NK-92 treated with Interleukin-12 subunit alpha and Interleukin-12 subunit beta, amount 100 ng/mL, for 24 hours (cell line): ENCODE measurements at places on chromosomes 7 and 10.

GRCh38 chr7:154738216-154738615 is 264.7 kb downstream of the PAXIP1 start:
- DNase-seq: no peak

- no peak for DNase-seq
Observed at GRCh38 chr7:148095066-148095465, 495.5 kb upstream of the C7orf33 start.

DNA sequence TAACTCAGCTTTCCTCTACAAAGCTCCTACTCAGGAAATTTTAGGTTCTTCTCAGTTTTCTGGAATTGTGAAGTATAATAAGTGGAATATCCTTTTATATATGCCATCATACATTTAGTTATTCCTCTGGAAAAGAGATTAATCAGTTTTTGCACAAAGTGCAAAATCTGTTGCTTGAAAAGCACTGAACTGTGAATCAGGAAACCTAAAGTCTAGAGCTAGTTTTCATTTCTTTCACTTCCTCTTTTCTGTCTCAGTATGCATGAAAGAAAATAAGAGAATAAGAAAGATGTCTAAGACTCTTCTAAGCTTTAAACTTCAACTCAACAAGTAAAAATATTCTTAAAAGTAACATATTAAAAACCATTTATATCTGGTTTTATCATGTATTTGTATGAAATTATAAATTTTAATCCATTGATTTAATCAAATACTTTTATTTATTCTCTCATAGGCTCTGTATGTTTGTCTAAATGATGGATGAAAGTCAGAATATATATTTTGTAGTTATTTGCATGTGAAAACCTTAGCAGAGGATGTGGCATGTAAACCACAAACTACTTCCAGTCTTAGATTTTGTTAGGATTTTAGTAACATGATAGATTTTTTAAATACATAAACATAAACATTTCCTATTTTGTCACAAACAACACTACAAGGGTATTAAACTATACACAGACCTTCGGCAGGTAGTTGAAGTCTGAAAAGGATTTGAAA is 1073.0 kb downstream of the XPNPEP1 start:
- DNase-seq: no peak

GRCh38 chr7:139117599-139118233 is 8.2 kb upstream of the ZC3HAV1 start:
- DNase-seq: no peak

GRCh38 chr7:51349820-51350545 is 33.4 kb upstream of the COBL start:
- no peak for DNase-seq

DNA sequence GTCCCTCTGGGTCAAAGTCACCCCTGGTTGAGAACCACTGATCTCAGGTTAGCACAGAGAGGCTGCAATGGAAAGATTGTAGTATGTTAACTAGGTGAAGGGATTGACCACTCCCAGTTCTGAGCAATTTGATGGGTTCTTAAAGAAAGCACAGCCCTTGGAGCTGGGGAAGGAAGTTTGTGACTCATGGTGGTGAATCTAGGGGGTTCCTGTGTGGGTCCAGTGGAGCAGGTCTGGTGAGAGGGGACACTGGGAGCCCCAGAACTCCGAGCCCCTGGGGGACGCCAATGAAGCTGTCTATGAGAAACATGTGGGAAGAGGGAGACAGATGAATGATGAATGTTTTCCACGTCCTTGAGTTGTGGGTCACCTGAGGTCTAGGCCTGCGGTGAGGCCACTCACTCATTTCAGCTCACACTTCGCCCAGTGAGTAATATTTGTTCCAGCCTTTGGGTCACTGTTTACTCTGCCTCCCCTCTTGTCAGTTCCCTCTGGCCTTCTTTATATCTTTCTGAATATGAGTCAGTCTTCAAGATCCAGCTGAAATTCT is 341.9 kb downstream of the LRMDA start:
- no peak for DNase-seq

DNA sequence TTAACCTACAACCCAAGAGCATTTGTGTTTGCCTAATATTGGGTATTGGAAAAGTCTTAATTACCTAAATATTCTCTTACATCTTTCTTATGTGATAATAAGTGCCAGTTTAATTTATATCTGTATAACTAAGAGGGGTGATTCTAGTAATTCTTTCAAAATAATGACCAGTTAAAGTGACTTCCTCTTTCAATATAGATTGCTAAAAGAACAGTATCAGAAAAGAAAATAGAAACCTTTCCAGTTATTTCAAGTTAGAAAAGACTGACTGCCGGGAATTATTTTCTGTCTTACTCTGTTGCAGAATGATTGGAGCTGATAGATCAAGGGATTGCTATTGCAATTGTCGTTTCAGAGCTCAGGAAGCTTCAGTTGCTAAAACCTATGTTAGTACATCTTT is 525.0 kb upstream of the SEMA3D start:
- DNase-seq: no peak

DNA sequence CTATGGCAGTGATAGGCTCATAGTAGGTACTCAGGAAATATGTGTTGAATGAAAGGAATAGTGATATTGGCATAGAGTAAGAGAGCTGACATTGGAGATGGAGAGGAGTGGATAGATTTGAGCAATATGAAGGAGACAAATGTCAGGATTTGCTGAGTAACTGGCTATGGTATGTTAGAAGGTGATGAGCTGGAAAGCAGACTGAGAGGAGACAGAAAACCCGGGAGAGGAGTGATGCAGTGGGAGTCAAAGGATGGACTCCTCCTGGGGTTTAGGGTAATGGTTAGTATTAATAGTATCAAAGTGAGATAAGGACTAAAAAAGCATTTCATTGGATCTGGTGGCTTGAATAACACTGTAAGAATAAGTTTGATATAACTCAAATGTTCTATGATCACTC is 64.8 kb downstream of the CD36 start:
- no peak for DNase-seq

- DNase-seq: no peak
Observed at GRCh38 chr10:78658645-78659597, 409.8 kb upstream of the ZMIZ1 start.

GRCh38 chr10:47253651-47254375 is 46.2 kb upstream of the GDF10 start:
- DNase-seq: no peak

DNA sequence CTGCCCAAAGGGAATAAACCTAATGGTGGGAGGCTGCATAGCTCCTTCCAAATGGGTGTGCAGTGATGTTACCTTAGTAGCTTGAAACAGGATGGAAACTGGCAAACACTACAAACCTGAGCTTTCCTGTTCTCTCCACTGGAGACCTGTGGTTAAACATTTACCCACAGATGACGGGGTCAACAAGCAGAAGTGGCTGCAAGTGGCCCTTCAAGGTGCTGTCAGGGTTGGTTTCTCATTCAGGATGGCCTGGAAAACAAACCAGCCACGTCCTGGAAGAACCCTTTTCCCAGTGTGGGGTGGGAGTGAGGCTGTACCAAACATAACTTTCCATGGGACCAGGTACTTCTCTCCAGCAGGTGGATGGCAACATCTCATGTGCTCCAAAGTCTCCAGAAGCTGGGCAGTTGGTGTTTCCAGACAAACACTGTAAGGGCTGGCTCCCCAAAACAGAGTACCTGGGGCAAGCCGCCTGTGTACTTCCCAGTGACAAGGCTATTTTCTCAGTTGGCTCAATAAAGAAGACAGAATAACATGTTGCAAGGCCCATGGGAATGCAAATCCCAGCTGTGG is 67.5 kb downstream of the DNAJB9 start:
- no peak for DNase-seq

DNA sequence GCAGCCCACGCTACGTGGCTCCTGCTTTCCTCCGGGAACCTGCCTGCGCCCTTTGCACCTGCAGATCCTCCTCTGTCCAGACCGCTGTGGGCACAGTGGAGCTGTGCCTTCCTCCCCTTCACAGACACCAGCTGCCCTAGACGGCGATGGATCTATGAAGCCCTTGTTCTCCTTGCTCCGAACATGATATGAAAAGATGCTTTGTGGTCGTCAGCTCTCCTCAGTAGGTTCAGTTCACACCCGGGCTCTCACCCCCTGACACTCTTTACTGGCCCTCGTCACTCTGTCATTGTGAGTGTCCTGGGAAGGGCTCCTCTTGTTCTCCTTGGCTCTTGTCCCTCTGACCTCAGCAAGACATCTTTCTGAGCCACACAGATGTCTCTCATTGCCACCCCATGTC is 4.2 kb downstream of the ZNF488 start:
- DNase-seq: no peak

- no peak for DNase-seq
Observed at GRCh38 chr10:113486531-113486930, 66.3 kb upstream of the HABP2 start.

GRCh38 chr7:31764462-31764861 is 77.4 kb downstream of the PPP1R17 start:
- no peak for DNase-seq

DNA sequence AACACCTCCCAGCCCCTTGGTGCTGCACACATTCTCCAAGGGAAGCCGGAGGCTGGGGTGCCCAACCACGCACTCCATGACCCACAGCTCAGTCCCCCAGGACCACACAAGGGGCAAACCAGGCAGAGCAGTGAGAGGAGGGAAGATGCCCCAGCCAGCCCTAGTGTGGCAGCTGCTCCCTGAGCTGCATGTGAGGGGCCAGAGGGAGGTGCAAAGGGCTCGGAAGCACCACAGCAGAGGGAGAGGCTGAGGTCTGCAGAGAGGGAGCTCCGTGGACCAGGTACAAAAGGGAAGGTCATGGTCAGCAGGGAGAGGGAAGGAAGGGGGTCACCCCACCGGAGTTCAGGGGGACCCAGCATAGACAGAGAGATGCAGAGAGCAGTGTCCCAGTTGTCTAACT is 1.5 kb upstream of the CALML5 start:
- DNase-seq: no peak

DNA sequence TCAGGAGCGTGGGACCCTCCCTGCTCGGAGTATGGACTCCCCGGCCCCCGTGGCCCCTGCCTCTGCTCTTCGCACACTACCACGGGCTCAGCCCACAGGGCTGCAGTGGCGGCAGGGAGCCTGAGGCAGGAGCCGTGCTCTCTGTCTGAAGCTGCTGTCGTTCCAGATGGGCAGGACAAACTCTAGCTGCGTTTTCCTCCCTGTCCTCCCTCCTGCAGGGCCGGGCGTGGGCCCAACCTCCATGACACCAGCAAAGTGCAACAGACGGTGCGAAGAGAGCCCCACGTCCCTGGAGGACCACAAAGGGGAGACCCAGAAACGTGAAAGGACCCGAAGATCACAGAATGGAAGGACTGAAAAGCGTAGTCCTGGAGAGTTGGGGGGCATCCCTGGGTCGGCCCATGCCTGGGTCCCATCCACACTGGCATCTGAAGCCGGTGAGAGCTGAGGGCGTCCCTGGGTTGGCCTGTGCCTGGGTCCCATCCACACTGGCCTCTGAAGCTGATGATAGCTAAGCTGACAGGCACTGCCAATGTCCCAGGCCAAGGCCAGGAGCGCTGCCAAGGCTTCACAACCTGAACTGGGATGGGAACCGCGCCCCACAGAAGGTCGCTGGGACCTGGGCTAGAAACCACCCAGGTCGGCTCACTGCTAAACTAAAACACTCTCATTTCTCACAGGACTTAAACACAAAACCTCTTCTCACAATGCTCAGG is 267.0 kb downstream of the MAD1L1 start:
- no peak for DNase-seq

DNA sequence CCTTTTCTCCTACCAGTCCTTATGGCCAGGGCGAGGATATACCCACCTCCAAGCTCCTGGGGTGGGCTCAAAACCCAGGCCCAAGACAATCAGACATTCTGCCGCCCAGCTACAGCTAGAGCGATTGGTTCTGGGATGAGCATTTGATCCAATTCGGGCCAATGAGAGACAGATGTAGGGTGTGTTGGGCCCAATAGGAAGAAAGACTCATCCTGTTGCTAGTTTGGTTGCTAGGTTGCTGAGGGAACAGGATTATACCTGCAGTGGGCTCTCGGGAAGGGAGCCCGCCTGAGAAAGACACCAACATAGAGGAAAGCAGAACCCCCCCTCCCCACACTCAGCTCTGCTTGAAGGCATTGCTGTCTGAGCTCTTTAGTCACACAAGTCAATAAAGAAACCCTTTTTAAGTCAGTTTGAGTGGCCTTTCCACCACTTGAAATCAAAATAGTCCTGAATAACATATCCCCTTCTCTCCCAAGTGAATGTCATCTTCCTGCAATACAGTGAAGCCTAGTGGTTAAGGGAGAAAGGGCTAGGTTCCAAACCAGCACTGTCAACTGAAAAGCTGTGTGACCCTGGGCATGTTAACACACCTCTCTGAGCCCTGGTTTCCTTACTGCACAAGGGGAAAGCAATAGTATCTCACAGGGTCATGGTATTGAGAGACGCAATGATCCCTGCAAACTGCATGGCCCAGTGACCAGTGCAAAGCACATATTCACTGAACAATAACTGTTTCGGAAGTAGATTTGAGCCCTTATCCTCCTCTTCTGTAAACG is 21.8 kb downstream of the ITPRIP start:
- DNase-seq: no peak
